ENCODE measurements at places on chromosomes 11 and 22.

DNA sequence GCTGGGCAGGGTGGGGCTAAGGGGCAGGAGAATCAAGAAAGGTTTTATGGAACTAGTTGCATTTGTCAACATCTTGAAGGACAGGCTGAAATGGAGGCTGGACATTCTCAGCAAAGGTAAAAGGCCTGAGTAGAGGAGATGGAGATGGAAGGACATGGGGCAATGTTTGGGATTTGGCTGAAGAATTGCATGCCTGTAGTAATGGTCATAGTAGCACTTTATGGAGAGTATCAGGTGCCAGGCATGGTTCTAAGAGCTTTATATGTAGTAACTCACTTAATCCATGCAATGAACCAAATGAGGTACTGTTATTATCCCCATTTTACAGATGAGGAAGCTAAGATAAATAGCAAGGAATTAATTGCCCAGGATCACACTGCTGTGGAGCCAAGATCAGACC lies 23.9 kb downstream of the BMAL1 start:
- no peak for DNase-seq

DNA sequence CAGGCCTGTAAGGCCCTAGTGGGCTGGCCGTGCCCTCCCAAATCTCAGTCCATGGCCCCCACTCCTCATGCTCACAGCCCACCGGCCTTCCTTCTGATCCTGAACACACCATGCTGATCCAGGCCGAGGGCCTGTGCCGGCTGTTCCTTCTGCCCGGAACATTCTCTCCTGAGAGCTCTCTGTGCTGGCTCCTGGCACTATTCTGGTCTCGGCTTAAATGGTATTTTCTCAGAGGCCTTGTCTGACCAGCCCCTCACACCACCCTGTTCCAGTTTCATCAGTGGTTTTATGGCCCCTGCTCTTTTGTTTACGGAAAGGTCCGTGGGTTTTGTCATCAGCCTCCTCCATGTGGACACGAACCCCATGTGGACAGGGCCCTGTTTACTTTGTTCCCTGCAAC lies 22.0 kb downstream of the SPTBN2 start:
- DNase-seq: no peak

DNA sequence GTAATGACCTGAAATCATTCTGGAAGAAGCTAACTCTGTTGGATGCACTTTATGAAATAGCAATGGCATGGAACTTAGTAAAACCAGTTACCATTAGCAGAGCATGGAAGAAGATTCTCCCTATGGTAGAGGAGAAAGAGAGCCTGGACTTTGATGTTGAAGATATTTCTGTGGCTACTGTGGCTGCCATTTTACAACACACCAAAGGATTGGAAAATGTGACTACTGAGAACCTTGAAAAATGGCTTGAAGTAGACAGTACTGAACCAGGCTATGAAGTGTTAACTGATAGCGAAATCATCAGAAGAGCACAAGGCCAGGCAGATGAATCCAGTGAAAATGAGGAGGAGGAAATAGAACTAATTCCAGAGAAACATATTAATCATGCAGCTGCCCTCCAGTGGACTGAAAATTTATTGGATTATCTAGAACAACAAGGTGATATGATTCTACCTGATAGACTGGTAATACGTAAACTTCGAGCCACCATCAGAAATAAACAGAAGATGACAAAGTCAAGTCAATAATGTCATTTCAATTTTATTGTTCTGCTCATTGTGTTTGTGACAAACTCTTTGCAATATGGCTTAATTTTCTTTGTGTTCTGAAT lies 2.0 kb downstream of the JRKL start:
- DNase-seq: no peak

GRCh38 chr11:101126551-101127196 lies 2.9 kb downstream of the PGR start:
- DNase-seq: no peak

DNA sequence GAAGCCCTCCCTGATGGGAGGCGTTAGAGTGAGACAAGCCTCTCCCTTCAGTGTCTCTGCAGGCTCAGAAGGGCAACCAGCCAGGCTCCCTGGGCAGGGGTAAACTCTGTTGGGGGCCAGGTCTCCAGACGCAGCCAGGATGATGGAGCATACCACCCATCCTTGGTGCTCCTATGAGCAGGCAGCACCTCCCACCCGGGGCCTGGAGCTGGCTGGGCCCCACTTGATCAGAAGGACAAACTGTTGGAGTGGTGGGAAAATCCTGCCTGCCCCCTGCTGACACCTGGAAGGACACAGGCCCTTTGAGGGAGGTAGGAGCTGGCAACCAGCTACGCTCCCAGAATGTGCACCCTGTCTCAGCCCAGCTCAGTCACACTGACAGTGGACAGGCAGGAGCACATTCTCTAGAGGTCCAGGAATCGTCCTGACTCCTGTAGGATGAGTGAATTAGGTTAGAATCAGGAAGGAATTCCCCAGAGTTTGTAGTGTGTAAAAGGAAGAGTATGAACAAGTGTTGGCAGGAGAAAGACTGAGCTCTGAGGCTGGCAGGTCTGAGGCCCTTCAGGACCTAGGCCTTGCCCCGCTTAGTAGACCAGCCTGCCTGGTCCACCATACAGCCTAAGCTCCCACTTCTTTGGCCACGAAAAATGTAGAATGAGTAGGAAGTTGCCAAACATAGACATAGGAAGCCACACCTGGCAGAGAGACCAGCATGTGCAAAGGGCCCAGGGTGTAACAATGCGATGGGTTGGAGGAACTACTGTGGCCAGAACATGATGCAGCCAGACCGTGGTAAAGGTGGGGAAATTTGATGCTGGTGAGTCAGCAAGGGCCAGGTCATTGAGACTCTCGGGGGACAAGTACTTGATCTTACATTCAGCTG lies 19.1 kb downstream of the ARHGEF17 start:
- no peak for DNase-seq

DNA sequence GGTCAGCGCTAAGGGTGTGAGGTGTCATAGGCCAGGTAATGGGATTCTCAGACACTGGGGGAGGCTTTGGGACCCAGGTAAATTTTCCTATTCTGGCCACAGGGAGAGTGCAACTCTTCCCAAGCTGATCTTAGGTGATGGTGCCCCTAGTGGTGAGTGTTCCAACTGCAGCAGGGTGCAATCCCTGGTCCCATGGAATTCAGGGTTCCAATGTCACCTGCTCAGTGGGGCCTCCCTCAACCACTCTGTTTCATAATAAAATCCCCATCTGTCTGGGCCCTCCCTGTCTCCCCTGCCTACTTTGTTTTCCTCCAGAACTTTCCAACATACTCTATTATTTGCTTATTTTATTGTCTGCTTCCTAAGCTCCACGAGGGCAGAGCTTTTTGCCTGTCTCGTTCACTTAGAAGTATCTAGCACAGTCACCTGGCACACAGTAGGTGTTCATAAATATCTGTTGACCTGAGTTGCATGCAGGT lies 2.9 kb upstream of the SGSM1 start:
- DNase-seq: no peak

- no peak for DNase-seq
These were observed 82.8 kb downstream of the C11orf91 start for GRCh38 chr11:33617672-33618350.

DNA sequence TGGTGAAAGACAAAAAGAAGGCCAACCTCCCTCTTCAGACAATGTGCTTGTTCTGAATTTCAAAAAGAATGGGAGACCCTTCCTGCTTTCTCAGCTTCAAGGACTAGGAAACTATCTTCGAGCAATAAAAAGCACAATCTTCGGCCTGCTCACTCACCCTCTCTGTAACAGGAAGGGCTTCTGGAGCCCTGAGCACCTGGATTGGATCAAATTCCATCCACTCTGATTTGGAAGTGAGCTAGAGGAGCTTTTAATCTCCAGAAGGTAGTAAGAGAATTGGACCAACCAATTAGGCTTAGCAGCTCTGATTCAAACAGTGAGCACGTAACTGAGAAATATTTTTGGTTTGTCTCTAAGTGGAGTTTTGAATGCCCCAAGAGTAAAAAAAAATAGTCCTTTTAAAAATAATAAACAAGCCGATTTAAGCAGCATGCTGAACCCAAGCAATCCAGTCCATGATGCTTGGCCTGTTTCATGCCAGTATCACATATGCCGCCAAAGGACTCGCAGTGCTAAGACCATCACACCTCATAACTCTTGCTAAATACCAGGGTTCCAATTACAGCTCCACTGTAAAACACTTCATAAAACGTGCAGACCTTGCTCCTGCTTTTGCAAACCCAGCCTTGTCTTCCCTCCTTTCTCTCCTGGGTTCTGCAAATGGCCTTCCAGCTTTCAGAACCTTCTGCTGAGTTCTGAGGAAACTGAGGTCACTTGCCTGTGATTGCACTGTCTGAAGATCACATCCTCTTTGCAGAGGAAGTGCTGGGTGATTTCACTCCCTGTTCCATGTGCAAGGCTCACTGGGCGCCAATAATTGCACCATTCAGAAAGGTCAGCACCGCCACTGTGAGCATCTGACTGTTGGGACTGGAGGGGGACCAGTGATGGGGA lies 74.4 kb downstream of the SLC1A2 start:
- DNase-seq: no peak

All from activated CD8-positive, alpha-beta memory T cell treated with anti-CD3 and anti-CD28 coated beads for 1 hour (primary cell).